Lower lobe of right lung (tissue), 2 donors: ENCODE measurements at places on chromosomes 5 and 9.

GRCh38 chr9:20309124-20309523 is 313.2 kb downstream of the MLLT3 start:
- DNase-seq: no peak

GRCh38 chr9:131181091-131181681 is 55.8 kb downstream of the NUP214 start:
- DNase-seq: no peak

DNA sequence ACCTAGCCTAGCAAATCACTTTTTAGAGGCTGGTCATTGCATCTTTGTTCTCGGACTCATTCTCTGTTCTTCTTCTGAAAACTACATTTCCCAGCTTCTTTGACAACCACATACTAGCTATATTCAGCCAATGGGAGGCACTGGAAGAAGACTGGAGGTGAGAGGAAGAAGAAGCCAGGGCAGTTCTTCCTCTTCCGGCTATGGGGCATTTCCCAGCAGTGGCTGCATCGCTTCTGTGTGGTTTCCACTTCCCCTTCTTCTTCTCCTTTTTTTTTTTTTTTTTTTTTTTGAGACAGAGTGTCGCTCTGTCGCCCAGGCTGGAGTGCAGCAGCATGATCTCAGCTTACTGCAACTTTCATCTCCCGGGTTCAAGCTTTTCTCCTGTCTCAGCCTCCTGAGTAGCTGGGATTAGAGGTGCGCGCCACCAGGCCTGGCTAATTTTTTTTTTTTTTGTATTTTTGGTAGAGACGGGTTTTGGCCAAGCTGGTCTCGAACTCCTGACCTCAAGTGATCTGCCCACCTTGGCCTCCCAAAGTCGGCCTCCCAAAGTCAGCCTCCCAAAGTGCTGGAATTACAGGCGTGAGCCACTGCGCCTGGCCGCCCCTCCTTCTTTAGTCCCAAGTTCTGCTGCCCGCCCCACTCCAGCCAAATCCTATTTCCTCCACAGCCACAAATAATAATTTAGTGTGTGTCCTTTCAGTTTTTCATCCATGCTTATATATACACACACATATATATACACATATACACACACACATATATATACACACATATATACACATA is 6.9 kb upstream of the UBAP1 start:
- peak; percentile 64 for DNase-seq

GRCh38 chr5:33315189-33315588 is 125.6 kb upstream of the TARS1 start:
- DNase-seq: no peak

GRCh38 chr9:73162987-73163768 is 11.5 kb downstream of the ANXA1 start:
- no peak for DNase-seq

DNA sequence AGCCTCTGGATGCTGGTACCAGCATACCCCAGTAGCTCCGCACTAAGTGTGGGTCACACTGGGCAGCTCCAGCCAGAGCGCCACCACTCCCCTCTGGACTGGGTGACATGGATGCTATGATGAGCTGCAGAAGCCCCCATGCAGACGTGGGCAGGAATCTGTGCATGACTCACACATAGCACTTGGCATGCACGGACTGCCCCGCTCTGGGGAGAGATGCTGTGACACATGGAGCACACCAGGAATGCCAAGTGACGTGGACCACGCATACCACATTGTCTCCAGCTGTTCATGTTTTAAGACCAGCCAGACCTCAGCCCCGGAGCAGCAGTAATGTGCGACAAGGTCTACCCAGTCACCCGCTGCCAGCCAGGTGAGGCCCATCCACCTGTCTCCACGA is 64.1 kb downstream of the SEMA4D start:
- no peak for DNase-seq
